ENCODE measurements at places on chromosomes 4 and X.
A peak's percentile ranks its signal among the peaks of the same experiment; 100 is the strongest.

DNA sequence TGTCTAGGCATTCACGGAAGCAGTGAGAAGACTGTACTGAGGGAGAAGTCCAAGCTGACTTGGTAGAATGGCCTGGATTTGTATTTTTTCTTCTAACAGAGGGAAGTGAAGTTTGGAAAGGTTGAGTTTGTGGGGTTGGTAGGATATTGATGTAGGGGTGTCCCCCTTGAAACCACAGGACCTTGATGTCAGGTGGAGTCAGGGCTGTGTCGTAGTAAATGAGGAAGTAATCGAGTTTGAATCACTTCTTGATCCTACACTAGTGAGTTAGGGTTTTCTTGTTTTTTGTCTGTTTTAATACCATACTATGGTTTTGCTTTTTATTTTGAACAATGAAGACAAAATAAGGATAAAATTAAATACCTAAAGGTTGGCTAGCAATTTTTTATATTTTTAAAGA, 30.1 kb upstream of the ANAPC4 start:
- no peak for DNase-seq

GRCh38 chr4:147683188-147683591, 773 bp downstream of the PRMT9 start:
- DNase-seq: peak; percentile 5

DNA sequence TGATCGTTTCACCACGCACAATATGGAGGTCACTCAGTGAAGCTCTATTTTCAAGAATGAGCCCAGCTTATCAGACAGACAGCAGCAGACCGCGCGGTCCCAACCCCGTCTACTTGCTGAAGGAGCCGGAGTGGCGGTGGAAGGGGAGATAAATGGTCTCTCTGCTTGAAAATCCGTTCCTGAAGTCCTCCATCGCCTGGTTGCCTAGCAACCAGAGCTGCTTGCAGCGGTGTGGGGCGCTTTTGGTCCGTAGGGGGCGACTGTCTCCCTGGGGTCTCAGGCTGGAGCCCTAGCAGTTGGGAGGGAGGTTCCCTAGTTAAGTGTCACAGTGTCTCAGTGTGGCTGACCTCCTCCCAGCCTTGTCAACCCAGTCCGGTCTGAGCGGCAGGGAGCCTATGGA, 8.3 kb upstream of the DLG3 start:
- no peak for DNase-seq

- DNase-seq: no peak
Measured at GRCh38 chrX:6852869-6853268, 294.6 kb upstream of the STS start.

GRCh38 chrX:20663336-20663735, 396.6 kb upstream of the RPS6KA3 start:
- DNase-seq: no peak

GRCh38 chrX:84712621-84713020, 210.4 kb upstream of the HDX start:
- no peak for DNase-seq

DNA sequence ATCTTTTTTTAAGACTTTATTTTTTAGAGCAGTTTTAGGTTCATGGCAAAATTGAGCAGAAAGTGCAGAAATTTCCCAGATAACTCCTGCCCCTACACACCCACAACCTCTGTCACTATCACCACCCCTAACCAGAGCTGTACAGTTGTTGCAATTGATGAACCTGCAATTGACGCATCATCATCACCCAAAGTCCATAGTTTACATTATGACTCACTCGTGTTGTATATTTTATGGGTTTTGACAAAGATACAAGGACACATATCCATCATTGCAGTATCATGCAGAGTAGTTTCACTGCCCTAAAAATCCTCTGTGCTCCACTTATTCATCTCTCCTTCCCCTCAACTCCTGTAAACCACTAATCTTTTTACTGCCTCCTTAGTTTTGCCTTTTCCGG, 34.5 kb upstream of the WAS start:
- DNase-seq: no peak

GRCh38 chr4:80594701-80595100, 259.2 kb downstream of the CFAP299 start:
- DNase-seq: no peak

DNA sequence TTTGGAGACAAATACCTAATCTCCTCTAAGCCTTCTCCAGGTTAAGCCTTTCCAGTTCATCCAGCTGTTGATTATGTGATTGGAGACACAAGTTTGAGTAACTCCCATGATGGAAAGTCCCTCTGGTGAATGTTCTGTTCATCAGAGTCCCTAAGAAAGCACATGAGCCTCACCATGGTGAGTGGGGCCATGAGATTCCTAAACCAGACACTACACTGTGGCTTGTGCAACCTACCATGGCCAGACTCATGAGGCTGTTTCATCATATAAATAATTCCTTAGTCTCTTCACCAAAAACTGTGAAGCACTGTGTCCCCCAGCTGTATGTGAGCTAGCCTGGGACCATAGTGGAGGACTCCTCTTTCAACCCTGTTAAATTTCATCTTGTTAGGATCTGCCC, 14.4 kb downstream of the PKD2 start:
- no peak for DNase-seq

DNA sequence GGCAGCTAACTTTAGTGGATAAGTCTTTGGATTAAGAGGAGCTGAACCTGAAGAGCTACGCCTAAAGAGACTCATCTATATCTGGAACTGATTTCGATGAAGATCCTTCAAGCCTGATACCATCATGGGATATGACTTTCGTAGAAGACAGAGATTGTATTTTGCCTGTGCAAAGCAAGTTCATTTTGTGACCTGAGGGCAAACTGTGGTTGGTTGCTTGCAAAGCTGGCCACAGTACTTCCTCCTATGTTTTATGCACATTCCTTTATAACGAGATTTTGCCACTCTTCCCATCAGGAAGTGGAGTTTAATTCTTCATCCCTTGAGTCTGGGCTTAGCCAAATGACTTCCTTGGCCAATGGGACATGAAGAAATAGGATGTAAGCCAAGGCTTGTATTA, 519.3 kb upstream of the NR3C2 start:
- no peak for DNase-seq

DNA sequence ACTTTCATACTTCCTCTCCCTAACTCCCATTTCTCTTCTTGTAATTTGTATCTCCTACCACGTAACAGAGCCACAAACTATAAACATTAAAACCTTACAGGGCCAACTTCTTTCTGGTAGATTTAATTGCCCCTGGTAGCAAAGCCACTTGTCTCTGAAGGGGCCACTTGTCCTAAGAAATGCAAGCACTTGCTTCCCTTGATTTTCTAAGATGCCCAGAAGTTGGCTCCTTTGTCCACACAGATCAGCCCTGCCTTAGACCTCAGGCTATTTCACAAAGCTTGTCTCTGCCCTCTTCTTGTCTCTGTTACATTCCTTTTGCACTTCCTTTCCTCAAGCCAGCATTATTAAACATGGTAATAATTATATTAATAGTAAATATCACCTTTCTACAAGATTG, 80.6 kb upstream of the CXXC4 start:
- DNase-seq: no peak

DNA sequence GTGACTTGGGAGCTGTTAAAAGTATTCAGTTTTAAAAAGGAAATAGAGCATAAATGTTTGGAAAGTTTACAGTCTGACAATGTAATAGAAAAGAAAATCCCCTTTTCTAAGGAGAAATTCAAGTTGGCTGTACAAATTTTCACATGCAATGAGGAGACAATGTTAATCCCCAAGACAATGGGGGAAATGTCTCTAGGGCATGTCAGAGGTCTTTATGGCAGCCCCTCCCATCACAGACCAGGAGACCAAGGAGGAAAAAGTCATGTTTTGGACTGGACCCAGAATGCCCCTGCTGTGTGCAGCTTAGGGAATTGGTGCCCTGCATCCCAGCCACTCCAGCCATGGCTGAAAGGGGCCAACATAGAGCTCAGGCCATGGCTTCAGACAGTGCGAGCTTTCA, 831.1 kb upstream of the ADGRL3 start:
- no peak for DNase-seq

DNA sequence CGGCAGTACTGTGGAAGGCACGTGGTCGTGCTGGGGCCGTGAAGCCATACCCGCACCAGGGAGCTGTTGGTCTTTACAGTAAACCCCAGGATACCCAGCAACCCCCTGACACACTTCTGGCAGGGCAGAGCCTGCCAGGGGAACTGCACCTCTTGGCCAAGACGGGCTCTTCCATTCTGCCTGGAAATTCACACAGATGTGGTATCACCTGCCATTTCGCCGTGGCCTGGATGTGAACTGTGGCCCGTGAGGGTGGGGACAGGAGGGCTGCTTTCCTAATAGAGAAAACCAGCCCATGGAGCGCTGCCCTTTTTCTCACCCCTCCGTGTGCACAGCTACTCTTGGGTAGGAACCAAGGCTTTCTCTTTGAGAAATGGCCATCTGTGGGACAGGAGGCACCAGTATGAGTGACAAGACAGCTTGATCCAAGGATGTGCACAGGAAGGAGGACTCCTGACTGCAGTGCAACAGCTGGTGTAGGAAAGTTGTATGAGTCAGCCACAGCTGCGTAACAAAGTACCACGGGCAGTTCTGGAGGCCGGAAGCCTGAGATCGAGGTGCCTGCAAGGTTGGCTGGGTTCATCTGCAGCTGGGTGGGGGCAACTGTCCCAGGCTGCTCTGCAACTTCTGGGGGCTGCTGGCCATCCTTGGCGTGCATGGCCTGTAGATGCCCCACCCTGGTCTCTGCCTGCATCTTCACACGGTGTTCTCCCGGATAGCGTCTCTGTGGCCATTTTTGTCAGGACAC, 95.7 kb downstream of the PSAPL1 start:
- DNase-seq: no peak

- no peak for DNase-seq
Measured at GRCh38 chrX:72569786-72570185, 2.9 kb downstream of the HDAC8 start.

DNA sequence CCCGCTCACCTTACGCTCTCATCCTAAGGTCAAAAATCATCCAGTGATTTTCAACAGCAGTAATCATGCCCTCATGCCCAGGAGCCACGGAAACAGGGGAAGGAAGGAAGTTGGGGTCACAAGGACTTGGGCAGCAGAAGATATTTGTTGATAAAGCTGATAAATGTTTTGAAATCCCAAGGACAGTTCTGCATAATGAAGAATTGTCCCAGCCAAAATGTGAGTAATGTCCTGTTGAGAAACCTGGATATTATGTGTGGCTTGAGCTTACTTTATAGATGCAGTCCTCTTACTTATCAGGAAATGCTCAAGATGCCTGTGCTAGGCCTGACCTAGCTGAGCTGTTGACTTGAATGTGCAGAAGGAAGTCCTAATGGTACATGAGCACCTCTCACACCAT, 263.0 kb upstream of the ZFP42 start:
- DNase-seq: no peak

DNA sequence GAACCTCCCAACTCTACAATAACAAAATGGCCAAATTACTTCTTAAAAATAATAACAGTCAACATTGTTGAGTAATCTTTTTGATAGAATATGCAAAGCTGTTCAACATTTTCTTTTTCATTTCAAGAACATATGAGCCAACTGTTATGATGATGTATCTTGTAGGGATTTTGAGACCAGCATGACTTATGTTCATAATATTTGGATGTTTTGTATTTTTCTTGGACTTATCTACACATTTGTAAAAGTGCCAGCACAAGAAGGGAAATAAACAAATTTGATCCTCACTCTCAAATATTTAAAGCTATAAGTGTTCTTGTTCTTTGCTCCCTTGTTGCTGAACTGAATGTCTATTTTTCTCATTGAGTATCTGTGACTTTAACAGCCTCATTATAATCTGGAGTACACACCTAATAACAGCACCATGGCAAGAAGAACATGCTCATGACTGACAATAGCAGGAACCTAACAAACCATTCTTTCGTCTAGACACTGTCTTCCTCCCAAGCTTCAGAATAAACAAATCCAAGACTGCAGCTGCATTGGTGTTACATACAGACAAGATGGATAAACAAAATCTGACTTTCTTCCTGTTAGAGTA, 1049.7 kb downstream of the FAT4 start:
- DNase-seq: no peak

DNA sequence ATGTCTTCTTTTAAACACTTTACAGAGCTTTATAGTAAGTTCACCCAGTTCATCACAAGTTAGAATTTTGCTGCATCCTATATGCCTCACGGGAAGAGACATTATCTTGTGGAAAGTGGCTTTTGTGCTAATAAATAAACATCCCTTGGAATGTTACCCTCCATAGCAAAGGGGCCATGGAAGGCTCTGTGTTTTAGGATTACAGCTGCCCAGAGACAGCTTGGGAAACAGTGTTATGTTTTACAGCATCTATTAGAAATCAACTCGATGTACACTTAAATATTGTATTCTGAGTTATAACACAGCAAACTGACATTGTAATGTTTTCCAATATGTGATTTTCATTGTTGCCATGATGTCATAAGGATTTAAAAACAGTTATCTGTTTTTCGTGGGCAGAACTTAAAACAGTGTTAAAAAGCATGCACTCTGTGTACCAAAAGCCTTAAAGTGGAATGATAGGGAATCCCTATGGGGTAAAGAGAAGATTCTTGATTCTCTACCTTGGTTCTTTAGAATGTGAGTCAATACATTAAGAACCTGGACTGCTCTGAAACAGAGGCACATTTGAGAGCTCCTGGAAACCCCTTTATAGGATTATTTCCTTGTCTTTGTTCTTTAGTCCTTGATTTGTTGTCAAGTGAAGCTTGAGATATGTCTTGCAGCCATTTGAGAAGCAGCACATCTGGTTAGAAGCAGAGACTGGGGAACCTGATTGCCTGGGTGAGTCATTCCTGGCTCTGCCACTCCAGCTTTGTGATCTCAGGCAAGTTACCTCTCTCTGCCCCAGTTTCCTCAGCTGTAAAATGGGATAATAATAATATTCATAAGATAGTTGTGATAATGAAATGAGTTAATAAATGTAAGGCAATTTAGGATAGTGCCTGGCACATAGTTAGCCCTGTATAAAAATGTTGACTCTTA, 41.6 kb downstream of the ARHGAP10 start:
- no peak for DNase-seq

Data from activated CD4-positive, alpha-beta T cell treated with anti-CD3 and anti-CD28 coated beads, Interleukin-2, amount 50 U/mL, for 24 hours (primary cell).